ENCODE measurements at places on chromosomes 4 and X.

GRCh38 chr4:15963001-15963451 is at the start of gene FGFBP2:
Gene FGFBP2, minus strand, starts transcription at chr4:15963175. Its CDS starts 46 bp downstream, at chr4:15963129.
- peak; percentile 58 for DNase-seq

GRCh38 chrX:150775569-150776350 is 82.6 kb downstream of the MTMR1 start:
- no peak for DNase-seq

DNA sequence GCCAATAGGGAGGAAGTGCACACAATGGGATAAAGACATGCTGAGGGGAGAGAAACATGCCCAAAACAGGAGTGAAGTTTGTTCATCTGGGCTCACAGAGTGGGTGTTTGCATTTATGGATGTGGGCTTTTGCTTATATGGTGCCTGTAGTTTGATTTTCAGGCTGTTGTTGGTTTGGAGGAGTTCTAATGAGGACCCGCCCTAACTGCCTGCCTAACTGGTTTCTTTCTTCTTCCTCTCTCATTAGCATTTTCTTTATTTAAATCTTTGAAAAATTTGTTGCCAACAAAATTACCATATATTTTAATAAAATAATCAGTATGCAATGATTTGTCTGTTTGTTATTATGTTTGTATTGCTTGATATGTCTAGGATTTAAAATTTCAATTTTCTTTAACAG is 1965.8 kb downstream of the C4orf33 start:
- DNase-seq = no peak

GRCh38 chrX:18353931-18354368 is 538 bp downstream of the SCML2 start:
- DNase-seq = no peak

GRCh38 chr4:42781315-42781714 is 111.2 kb upstream of the GRXCR1 start:
- no peak for DNase-seq

- DNase-seq = no peak
Measured at GRCh38 chrX:72015383-72015782, 104.7 kb downstream of the NHSL2 start.

GRCh38 chr4:165361810-165362209 is 17.0 kb upstream of the CPE start:
- no peak for DNase-seq

DNA sequence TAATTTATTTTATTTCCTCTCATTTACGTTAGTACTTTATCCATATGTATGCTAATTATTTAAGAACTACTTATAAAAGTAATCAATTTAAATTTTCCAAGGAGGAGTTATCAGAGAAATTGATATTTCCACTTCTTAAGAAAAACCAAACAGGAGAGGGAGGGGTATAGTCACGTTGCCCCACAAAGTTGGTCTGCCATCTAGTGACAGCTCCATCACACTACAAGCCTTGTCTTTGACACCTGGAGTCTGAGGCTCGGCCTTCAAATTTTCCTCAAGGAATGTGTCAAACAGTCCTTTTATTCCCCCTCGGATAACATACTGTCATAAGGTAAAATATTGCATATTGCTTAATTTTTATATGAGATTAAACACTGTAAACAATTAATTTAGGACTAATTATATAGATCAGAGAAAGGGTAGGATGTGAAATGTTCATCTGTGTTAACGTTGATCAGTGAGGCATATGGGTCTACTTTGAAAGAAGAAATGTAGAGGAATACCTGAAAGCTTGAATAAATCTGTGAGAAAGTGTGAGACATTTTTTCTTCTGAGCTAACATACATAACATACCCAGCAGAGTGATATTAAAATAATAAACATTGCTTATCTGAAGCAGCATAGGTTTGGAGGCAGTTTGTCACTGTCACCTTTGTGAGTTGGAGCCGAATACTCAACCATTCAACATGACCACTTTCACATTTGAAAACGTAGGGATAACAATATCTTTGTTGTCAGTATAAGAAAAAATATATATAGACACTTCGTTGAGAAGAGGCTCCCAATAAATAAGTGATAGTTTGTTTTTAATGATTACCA is 114.4 kb downstream of the GLRA3 start:
- peak; percentile 39 for DNase-seq

DNA sequence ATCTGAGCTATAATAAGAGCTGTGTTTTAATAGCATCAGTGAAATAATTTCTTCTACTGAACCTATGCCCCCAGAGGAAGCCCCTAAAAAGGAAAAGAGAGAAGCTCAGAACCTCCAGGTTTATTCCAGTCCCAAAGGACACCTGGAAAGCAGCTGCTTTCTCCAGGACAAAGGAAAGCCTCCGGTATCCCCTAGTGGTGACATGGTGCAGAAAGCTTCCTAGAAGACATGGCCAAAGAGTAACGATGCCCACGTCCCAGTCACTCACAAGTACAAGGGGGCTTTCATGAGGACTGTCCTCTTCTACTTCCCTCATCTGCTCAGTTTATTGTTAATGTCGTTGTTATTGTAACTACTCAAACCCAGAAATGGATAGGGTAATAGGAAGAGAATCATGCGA is 343.9 kb downstream of the UNC5C start:
- no peak for DNase-seq

DNA sequence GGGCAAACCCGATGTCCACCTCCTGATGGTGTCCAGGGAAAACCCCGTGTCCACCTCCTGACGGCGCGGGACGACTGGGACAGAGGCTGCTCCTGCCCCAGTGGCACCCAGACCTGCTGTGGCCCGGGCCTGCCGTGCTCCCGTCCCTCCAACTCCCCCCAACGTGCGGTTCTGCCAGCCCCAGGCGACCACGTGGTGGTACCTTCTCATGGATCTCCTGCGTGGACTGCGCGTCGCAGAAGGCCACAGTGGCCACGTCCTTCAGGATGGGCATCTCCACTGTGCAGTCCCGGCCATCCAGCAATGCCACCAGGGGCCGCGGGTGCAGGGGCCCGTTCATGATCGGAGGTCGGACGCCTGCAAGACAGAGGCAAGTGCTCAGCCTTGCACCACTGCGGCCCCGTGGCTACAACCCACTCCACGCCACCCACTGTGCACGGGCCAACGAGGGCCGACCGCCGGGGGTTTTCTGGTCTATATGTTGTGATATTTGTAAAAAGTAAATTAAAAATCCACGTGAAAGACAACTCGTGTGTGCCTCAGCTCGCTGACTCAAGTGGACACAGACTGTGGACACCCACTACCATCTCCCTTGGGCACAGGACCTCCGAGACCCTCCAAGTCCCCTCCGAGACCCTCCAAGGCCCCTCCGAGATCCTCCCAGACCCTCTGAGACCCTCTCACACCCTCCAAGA is 10.8 kb downstream of the CTBP1 start:
- no peak for DNase-seq
